NCI-H524 treated with DMSO at 0.1 percent for 48 hours (cell line): ENCODE measurements at places on chromosomes 16 and 17.

DNA sequence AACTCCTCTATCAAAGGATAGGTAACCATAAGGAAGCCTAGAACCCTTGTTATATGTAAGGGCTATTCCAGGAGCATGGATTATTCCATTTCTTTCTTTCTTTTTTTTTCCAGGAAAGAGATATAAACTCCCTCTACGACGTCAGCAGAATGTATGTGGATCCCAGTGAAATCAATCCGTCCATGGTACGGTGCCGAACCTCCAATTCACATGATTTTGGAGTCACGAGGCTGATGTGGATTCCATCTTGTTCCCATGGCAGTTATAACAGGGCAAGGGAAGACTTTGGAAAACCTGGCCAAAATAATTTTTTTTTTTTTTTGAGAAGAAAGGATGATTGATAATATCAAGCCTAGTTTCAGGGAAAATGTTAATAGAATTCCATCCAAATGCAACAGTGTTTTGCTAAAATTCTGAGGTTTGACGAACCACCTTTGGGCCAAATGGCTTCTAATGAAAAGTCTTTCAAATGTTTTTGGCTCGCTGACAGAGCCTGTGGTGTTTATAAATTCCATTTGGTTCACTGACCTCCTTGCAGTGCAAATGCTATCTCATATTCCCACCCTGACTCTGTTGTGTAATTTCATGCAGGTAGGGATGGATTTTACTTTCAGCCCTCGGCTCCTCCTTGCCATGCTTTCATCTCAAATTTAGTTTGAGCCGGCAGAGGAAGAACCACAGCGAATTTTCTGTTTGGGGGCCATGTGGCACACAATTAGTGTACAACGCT lies 90.0 kb downstream of the SDR42E1 start:
- no peak for DNase-seq

DNA sequence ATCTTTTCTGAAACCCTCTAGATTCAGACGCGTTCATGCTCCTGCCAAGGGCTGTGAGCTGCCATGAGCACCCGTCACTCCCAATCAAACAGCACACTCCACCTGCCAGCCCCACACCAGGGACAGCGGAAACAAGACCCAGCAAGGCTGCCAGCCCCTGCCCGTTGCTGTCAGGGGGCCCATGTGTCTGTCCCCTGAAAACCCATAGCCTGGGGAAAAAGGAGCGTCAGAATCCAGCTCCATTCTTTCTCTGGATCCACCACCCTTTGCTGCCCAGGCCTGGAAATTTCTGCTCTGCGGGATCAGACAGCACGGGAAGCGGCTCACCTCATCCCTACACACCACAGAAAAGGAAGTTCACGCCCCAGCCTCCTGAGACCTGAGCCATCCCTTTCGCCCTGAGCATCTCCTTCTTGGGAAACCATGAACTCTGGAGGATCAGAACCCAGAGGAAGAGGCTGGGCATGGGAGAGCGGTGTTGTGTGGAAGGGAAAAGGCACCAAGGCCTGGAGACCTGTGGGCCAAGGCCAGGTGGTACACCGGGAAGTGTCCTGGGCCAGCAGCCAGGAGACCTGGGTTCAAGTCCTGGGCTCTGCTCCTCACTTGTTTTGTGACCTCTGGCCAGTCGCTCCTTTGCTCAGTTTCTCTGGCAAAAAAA lies 51.5 kb upstream of the RCVRN start:
- DNase-seq: no peak

GRCh38 chr16:12122202-12122601 lies 145.7 kb downstream of the SNX29 start:
- DNase-seq: no peak

- no peak for DNase-seq
These were observed 4.7 kb upstream of the PIPOX start for GRCh38 chr17:29038085-29038795.

- DNase-seq: peak; percentile 34
These were observed 177.4 kb upstream of the XYLT1 start for GRCh38 chr16:17647879-17648872.
